ENCODE measurements at places on chromosomes 13 and 19. TPM values are rescaled to one million over a fixed set of nuclear protein-coding genes. Genes with fewer than 3 reads are reported as not detected.

DNA sequence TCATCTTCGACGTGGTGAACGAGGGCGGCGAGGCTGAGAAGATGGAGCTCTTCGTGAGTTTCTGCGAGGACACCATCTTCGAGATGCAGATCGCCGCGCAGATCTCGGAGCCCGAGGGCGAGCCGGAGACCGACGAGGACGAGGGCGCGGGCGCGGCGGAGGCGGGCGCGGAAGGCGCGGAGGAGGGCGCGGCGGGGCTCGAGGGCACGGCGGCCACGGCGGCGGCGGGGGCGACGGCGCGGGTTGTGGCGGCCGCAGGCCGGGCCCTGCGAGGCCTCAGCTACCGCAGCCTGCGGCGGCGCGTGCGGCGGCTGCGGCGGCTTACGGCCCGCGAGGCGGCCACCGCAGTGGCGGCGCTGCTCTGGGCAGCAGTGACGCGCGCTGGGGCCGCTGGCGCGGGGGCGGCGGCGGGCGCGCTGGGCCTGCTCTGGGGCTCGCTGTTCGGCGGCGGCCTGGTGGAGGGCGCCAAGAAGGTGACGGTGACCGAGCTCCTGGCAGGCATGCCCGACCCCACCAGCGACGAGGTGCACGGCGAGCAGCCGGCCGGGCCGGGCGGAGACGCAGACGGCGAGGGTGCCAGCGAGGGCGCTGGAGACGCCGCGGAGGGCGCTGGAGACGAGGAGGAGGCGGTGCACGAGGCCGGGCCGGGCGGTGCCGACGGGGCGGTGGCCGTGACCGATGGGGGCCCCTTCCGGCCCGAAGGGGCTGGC lies 52.6 kb downstream of the MAP4K1 start:
- peak; percentile 24 for DNase-seq

- no peak for DNase-seq
Measured at GRCh38 chr19:52028780-52029123, 573 bp upstream of the ZNF614 start.

DNA sequence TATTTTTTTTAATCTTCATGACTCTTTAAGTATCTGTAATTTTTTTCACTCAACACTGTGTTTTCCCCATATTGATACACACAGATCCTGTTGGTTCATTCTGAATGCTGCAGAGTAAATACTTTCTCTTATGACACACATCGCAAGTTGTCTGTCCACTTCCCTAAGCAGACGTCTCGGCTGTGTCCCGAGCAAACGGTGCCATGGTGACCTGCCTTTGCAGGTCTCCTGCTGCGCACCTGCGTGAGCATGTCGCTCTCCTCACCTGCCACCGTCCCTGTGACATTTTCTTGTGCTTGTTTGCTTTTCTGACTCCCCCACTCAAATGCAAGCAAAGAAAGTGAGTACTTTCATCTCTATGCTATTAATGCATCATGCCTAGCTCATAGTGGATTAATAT lies 57.8 kb downstream of the CCDC70 start:
- no peak for DNase-seq

- peak; percentile 86 for DNase-seq
Measured at GRCh38 chr19:32566246-32566830, 14.7 kb upstream of the PDCD5 start.

The PSENEN gene
- total RNA-seq = 52.4 TPM

GRCh38 chr19:1263188-1263587 lies 5.9 kb upstream of the CIRBP start:
- DNase-seq = no peak

The SIGLECL1 gene
- 0.06 TPM for total RNA-seq

The CBY2 gene
- not detected for total RNA-seq

DNA sequence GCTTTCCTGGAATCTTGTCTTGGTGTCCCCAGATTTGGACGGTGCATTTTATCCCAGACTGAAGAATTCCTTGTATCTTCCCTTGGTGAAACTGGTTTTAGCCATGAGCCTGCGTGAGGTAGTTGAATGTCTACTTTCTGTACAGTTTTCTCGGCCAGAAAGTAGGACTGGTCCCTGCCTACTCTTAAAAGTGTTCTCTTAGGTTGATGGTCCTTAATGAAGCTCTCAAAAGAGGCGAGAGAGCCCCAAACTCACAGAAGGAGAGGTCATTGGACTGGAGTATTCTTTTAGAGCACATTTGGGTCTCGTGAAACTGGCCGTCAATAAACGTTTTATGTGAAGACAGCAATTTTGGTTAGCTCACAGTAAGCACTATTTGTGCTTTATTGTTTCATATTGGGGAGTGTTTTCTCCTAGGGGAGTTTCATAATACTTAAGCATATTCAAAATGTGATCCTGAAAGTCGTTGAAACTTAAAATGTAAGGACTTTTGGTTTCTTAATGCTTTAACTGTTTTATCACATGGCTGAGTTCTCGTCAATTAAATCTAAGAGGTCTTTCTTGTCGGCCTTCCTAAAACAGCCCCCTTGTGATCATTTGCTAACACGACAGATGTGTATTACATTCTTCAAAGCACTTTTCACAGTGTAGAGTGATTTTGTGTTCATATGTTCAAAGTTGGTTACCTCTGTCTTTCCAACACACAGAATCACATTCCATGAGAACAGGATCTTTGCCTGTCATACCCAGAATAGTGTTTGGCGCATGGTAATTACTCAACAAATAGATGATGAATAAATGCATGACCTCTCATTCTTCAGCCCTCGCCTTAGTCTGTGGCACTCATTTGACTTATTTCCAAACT lies 889 bp downstream of the GTF2F2 start:
- DNase-seq = no peak

The CCDC70 gene
- not detected for total RNA-seq

DNA sequence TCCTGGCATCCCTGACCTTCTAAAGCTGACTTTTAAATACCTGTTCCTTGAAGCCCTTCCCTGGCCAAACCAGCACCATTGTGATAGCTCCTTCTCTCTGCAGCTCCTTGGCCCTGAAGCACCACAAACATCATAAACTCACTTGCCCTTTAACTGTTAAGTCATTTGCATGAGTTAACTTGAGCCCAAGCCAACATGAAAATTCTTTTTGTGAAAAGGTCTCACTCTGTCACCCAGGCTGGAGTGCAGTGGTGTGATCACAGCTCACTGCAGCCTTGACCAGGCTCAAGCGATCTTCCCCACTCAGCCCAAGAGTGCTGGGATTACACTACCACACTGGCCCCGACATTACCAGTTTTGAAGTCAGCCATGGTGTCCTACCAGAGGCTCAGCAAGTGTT lies 87.8 kb downstream of the ZIC5 start:
- DNase-seq = no peak

The CERS1 gene
- 0.45 TPM for total RNA-seq

DNA sequence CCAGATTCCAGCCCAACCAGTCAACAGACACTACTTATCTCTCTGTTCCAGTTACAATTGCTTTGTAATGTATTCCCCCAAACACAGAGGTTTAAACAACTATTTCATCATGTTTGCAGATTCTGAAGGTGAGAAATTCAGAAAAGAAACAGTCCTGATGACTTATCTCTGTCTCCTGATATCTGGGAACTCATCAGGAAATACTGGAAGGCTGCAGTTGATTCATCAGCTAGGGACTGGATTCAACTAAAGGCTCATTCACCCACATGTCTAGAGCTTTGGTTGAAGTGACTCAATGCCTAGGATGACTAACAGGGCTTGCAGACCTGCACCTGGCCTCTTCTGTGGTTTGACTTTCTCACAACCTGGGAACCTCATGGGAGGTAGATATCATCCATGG lies 56.6 kb upstream of the GPC6 start:
- DNase-seq = peak; percentile 42

- DNase-seq = peak; percentile 79
Measured at GRCh38 chr19:19540064-19540714, 2.1 kb downstream of the CILP2 start.

The DYRK1B gene
- 1.5 TPM for total RNA-seq

DNA sequence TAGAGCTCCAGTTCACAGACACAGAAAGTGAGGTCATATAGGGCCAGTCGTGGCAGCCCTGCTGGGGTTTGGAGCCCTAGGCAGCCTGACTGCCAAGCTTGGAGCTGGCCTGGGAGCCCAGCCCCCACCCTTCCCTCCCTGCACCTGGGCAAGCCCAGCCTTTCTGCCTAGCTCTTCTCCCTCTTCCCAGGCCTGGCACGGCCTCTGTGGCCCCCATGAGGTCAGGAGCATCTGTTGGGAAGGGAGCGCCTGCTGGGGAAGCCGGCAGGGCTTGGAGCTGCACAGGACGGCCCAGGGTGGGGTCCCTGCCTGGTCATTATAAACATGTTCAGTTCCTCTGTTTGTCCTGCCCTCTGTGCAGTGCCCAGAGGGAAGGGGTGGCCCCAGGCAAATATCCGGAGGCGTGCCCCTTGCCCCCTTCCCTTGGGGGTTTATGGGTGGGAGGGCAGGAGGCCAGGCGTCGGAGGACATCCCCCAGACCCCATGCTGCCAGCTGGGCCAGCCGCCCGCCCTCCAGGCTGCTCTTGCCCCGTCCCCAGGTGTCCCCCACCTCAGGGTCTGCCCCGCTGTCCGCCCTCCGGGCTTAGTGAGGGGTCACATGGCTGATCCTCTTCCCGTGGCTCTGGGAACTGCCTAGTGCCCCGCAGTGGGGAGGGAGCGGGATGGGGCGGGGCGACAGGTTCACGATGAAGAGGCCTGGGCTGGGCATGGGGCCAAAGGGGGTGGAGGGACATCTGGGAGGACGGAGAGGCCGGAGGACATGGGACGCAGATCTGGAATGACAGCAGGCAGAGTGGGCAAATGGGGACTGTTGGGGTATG lies 30.0 kb upstream of the NCCRP1 start:
- no peak for DNase-seq

DNA sequence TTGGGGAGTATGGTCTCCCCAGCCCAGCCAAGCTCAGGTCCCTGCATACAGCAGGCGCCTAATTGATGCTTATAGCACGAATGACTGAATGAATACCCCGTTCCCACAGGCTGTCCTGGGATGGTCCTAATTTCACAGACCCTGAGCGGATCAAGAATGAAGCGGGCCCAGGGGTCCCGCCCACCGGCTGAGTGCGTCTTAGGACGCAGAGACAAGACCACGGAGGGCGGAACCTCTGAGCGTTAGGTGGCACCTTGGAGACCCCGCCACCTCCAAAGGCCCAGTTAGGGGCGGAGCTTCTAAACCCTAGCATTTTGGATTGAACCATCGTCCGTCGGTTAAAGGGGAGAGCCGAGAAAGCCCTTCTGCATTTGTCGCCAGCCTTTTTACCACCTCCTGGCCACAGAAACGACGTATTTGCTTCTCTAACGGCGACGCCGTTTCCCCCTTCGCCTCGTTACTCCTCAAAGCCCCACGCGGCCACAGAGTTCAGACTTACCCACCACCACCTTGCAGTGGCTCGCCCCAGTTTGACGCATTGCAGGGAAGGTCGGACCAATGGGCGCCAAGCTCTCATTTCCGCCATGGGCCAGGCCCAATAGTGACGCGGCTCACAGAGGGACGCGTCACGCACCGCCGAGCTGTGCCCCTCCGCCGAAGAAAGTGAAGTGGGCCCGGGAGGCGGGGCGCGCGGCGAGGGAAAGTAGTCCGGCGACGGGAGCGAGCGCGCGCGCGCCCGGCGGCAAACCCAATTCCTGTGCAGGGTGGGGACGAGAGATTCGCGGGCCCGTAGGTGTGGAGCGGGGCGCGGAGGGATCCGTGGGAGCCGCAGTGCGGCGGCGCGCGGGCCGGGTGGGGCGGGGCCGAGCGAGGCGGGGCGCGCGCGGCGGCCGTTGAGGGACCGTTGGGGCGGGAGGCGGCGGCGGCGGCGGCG lies 479 bp upstream of the CALM3 start:
- DNase-seq = peak; percentile 97

GRCh38 chr13:51584731-51585672 lies 740 bp downstream of the WDFY2 start:
- DNase-seq = peak; percentile 58

GRCh38 chr13:96993634-96994016 lies 651 bp downstream of the OXGR1 start:
- peak; percentile 5 for DNase-seq

DNA sequence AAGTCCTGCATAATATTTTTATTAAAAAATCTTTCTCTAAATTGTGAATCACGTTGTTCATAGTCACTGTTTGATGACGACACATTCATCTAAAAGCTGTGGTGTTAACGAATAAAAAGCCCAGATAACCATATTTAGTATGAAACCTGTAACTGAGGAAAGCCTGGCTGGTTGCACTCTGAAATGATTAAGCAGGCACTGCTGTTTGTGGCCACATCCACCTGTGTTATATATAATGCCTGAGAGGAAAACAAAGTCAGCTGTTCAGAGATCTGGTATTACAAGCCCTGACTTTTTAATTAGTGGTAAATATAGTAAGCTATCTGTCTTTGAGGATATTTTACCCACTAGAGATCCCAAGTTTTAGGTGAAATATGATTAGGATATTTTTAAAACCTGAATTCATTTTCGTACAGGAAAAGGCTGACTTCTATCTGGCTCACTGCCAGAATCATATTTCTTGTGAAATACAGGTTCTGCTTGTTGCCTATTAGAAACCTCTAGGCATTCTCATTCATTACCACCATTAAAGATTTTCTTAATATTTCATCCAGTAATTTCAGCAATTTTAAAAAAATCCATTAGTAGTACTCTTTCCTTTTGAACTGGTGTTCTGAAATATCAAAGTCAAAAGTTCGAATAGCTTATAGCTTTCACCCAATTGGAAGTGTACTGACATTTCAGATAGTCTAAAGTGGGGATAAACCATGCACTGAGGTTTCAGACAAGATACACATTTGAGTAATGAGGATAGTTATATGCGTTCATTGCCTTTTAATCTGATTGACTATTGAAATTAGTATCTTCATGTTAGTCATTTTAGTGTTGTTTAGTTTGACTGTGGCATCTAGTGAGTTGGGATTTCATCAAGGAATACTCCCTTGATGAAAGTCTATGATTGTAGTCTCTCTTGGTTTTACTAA lies 79.7 kb downstream of the LMO7 start:
- DNase-seq = no peak

The KIR2DL1 gene
- not detected for total RNA-seq

DNA sequence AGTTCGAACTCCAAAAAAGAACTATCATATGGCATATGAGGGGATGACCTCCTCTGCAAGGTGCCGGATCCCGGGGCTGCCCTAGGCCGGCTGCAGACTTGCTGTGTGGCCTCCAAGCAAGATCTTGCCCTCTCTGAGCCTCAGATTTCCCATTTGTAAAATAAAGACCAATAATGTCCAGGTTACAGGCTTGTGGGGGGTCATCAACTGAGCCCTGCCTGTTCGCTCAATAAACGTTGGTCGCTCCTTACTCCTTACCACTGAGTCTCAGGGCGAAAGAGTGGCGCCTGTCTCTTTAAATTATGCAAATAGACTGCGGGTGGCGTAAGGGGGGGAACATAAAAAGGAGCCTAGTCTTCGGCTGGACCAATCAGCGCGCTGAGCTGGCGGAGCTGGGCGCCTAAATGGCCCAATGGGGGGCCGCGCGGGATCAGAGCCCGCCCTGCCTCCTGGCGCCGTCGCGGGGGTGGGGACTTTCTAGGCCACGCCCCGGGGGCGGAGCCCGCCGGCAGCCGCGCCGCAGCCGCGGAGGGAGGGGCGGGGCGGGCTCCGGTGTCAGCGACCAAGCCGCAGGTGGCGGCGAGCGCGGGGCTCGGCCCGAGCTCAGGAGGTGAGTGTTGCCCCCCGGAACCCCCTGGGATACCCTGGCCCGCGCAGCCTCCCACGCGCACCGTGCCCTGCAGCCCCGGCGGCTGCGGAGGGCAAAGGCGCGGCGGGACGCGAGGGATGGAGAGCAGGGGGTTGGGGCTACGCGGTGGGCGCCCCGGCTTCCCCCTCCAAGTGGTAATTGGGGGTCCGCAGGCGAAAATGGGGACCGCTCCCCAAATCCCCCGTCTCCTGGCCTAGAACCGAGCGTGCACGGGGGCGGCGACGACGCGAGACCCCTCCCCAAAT lies 3.8 kb upstream of the FCHO1 start:
- DNase-seq = peak; percentile 97

The FLT3 gene
- 1.0 TPM for total RNA-seq

The SOX1 gene
- 0.18 TPM for total RNA-seq
